ENCODE measurements at places on chromosomes 2 and 18. TPM values are rescaled to one million over a fixed set of nuclear protein-coding genes. Genes with fewer than 3 reads are reported as not detected.

- no peak for DNase-seq
Observed at GRCh38 chr2:159101755-159102489, 133.5 kb downstream of the TANC1 start.

DNA sequence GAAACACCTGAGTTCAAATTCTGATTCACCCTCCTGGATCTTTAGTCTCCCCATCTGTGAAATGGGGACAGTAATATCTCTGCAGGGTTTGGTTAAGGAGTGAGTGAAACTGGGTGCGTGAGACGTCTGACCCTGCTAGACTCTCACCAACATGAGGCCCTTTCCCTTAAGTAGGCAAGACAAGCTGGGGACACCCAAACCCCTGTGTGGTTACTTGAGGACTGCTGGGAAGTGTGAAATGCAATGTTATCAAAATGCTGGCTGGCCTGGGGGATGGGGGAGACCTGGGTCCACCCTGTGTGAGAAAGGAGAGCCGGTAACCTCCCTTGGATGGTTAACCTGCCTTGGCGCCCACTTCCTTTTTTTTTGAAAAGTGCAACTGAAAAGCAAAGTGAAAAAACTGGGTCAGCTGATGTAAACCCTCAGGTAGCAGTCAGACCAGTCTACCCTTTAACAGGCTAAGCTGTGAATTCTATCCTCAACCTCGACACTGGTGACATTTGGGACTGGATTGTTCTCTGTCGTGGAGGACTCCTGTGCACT is 82.3 kb downstream of the INPP5D start:
- DNase-seq: no peak

- DNase-seq: no peak
Observed at GRCh38 chr2:3117650-3118216, 259.9 kb downstream of the EIPR1 start.

GRCh38 chr18:70154591-70155194 is 50.8 kb downstream of the RTTN start:
- DNase-seq: peak; percentile 60

DNA sequence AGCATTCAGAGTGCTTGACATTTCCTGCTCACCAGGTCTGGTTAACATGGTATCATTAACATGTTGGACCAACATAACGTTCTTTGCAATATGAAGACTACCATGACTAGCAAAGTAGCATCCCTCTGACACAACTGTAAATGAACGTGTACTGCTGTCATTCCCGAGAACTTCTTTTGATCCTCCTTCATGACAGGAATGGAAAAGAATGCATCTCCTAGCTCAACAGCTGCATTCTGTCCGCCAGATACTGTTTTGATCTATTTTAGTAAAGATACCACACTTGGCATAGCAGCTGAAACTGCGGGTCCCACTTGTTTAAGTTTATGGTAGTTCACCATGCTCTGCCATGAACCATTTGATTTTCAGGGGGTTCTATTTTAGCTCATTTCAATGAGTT is 144.2 kb upstream of the PARD3B start:
- no peak for DNase-seq

- peak; percentile 45 for DNase-seq
Observed at GRCh38 chr2:150286730-150287362, 200.6 kb downstream of the RND3 start.

- DNase-seq: no peak
Observed at GRCh38 chr2:173053043-173053699, 22.5 kb upstream of the MAP3K20 start.

Gene C2orf72
- 0.11 TPM for total RNA-seq

Gene PLEKHH2
- total RNA-seq: 2.2 TPM

Gene ZFAND2B
- total RNA-seq: 42.4 TPM

Gene SULT1C4
- not detected for total RNA-seq

Gene IL18RAP
- total RNA-seq: not detected

Gene CCDC178
- not detected for total RNA-seq
